ENCODE measurements at places on chromosomes 4 and X. TPM values are rescaled to one million over a fixed set of nuclear protein-coding genes. Genes with fewer than 3 reads are reported as not detected.

GRCh38 chr4:73917081-73917501 lies 47.9 kb downstream of the CXCL1 start:
- no peak overlapping the region for H3K27ac ChIP-seq
- no peaks in the 10 kb centered on the region for H3K36me3 ChIP-seq
- H3K27me3 ChIP-seq, result no peaks in the 10 kb centered on the region
- H3K4me3 ChIP-seq, result no peak overlapping the region
- peaks cover under 1% of the 10 kb centered on the region for H3K4me1 ChIP-seq
- no peak for DNase-seq

- no peak overlapping the region for H3K27ac ChIP-seq
- H3K4me3 ChIP-seq, result no peak overlapping the region
- no peak for DNase-seq
- H3K4me1 ChIP-seq, result no peaks in the 10 kb centered on the region
Observed at GRCh38 chr4:87116231-87116630, 104.2 kb downstream of the KLHL8 start.

GRCh38 chrX:40733706-40734105 lies 1.6 kb downstream of the MED14 start:
- no peaks in the 10 kb centered on the region for H3K4me1 ChIP-seq
- H3K27ac ChIP-seq, result no peak overlapping the region
- peak overlapping the region; percentile 92 for H3K4me3 ChIP-seq
- no peaks in the 10 kb centered on the region for H3K27me3 ChIP-seq
- DNase-seq, result no peak

DNA sequence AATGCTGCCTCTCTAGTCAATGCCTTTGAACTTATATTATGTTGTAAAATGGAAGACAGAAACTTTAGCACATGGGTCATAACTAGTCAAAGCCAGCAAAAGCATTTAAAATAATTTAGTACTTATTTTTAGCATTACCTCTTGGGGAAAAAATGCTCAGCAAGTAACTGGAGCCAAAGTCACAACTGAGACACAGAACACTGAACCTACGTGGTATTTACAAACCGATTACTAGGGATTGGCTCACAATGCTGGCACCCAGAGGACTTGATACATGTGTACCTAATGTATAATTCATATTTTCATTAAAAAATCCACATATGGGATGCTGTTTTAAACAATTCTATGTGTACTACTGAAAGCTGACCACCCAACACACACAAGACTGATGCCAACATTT lies 38.4 kb downstream of the PHKA2 start:
- DNase-seq, result no peak
- H3K4me1 ChIP-seq, result no peaks in the 10 kb centered on the region

DNA sequence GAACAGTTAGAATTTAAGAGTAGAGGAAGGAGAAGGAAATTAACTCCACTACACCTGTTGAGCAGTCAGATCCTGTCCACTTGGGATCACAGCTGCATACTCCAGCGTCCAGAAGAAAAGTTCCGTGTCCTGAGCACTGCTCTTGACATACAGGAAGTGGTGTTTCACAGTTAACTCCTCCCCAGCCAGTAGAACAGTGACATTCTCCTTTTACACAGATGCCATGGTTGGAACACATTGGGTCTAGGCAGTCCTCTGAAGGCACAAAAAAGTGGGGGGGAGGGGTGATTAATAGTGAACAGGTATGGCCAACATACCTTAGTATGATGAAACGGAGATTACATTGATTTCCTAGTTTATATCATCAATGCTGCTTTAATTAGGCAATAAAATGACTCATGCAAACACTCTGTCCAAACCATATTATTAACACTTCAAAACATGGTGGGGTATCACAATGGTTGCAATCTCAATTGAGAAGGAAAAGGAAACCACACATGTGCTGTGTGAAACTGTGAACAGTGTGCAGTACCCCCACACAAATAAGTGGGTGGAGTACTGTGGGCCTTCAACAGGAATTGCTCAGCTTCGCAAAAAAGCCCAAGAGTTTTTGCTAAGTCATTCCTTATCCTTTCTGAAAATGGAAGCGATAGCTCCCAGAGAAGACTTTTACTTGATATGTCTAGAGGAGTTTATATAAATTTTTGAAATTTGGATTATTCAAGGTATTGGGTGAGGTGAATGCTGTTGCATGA lies 295.6 kb downstream of the SH2D1A start:
- H3K4me1 ChIP-seq, result no peaks in the 10 kb centered on the region
- H3K4me3 ChIP-seq, result no peak overlapping the region
- H3K27ac ChIP-seq, result no peak overlapping the region

DNA sequence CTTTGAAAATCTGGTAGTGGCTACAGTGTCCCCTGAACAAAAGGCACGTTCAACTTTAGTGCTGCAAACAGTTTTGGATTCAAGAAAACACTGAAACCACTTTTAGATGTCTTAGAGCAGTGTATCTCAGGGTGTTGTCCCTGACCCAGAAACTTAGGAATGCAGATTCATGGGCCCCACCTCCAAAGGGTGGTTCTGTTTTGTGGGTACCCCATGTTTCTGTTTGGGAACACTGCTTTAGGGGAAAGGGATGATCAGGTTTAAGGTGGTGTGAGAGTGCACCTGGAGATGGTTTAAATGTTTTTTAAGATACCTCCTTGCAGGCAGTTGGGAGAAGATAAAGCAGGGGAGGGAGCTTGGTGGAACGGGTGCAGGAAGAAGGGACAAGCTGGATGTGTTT lies 55.6 kb downstream of the JADE1 start:
- no peak overlapping the region for H3K27ac ChIP-seq
- H3K4me3 ChIP-seq, result no peak overlapping the region
- DNase-seq, result no peak
- peaks cover 15% of the 10 kb centered on the region for H3K4me1 ChIP-seq

DNA sequence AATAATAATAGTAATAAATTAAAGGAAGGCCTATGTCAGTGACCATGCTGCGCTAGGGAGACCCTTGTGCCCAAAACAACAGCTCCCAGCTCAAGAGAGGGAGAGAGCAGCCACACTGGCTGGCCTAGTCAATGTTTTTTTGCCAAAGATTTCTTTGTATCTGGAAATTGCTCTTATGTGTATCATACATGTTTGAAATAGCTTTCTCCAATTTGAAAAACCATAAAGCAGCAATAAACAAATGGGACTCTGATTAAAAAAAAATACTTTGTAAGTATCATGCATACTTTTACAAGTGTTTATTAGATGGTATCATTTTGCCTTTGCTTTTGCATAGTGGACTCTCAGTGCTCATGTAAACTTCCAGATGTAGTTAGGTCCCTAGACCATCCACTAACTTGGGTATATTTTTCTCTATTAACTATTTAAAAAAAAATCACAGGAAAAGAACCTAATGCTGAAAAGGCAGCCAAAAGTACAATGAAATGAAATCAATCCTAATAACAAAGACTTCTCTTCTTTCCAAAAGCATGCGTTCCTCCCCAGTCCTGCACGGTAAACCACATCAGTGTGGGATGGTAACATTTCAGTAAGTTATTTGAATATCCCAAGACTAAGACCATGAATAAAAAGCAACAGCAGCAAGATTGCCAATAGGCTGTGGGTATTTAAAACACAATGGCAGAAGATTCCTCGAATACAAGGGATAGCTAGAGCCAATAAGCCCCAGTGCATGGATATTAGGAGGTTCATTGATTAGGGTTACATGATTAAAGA lies 117.6 kb downstream of the PALLD start:
- no peaks in the 10 kb centered on the region for H3K27me3 ChIP-seq
- DNase-seq, result no peak
- H3K4me1 ChIP-seq, result peaks cover 9% of the 10 kb centered on the region
- H3K27ac ChIP-seq, result no peak overlapping the region
- H3K4me3 ChIP-seq, result no peak overlapping the region

DNA sequence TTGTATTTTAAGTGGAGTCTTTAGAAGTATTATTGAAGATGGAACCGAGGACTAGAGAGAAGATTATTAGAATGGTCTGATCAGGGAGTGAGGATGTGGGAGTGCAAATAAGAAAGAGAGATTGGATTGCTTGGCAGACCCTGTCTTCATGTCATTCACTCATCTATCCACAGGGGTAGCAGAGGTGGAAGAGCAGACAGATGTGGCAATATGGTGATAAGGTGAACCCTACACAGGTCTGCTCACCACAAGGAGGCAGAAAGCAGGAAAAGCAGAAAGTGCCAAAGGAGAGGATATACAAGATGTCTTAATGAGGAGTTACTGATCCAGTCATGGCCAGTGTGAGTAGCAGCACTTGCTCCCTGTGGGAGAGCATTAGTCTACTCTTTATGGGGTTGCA lies 129.4 kb downstream of the MAGEE2 start:
- H3K4me1 ChIP-seq, result no peaks in the 10 kb centered on the region
- H3K4me3 ChIP-seq, result no peak overlapping the region
- H3K36me3 ChIP-seq, result no peaks in the 10 kb centered on the region

DNA sequence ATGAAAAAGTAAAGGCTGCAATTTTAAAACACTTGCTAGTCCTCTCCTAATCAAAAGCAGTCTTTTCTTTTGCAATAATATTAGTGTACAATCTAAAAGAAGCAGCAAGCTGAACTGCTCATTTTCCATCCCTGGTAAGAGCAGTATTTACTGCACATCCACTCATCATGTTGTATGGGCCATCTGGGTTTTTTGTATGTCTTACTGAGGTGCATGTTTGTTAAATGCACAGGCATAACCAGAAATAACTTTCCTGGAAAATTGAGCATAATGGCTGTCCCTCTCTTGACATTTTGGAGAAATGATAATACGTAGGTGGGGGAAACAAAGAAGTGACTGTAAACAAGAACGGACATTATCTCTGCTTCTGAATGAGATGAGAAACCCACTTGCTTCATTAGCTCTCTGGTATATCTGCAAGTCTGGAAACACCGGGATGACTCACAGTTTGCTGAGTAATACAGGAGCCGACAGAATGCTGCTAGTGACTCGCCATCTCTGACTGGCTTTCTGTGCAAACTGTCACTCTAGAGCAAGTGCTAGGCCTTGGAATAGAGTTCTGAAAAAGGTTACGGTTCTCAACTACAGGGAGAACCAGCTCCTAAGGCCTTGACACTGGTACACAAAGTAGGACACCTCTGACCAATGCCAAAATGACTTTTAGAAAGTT lies 85.7 kb upstream of the MTM1 start:
- H3K4me1 ChIP-seq, result no peaks in the 10 kb centered on the region
- no peak for DNase-seq
- H3K4me3 ChIP-seq, result no peak overlapping the region
- H3K27ac ChIP-seq, result no peak overlapping the region

GRCh38 chr4:167883266-167883665 lies 209.1 kb upstream of the ANXA10 start:
- DNase-seq, result no peak
- no peak overlapping the region for H3K4me3 ChIP-seq
- no peak overlapping the region for H3K27ac ChIP-seq
- no peaks in the 10 kb centered on the region for H3K36me3 ChIP-seq
- peaks cover 3% of the 10 kb centered on the region for H3K4me1 ChIP-seq

DNA sequence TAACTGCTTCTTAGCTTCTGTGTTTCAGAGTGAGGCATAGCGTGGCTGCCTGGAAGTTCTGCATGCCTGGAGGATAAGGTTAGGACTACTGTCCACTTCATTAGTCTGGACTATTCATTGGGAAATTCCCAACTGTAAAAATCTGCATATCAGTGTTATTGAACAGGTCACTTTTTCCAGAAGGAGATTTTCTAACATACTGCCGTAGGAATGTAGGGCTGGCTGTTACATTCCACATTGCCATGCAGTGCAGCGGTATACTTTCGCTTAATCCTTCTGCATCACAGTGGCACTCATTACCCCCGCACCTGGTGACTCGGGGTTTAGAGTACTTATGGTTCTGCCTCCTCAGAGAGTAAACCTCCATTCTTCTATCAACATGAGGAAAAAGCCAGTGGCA lies 104.6 kb downstream of the NPFFR2 start:
- peak; percentile 70 for DNase-seq
- no peaks in the 10 kb centered on the region for H3K4me1 ChIP-seq
- no peak overlapping the region for H3K4me3 ChIP-seq
- H3K27me3 ChIP-seq, result no peaks in the 10 kb centered on the region

- H3K27ac ChIP-seq, result no peak overlapping the region
- no peaks in the 10 kb centered on the region for H3K27me3 ChIP-seq
- H3K4me3 ChIP-seq, result no peak overlapping the region
- DNase-seq, result no peak
Observed at GRCh38 chrX:14899607-14900006, 26.4 kb downstream of the MOSPD2 start.

GRCh38 chr4:88477229-88477860 lies 20.4 kb downstream of the HERC5 start:
- H3K4me3 ChIP-seq, result no peak overlapping the region
- H3K27ac ChIP-seq, result no peak overlapping the region
- H3K36me3 ChIP-seq, result no peaks in the 10 kb centered on the region
- no peaks in the 10 kb centered on the region for H3K27me3 ChIP-seq
- DNase-seq, result no peak

DNA sequence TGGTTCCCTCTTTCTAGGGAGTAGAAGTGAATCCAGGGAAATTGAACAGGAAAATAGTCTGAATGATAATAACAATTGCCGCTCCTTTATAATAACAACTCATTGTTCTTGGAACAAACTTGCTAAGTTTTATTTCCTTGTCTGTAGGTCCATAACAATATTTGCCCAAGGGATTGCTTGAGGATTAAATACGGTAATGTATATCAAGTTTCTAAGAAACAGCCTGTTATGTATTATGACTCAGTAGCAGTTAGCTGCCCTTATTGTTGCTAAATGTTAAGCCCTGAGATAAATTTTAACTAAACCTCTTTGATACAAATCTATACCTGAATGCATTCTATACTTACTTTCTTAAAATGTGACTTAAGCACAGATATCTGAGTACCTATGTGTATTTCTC lies 215.9 kb upstream of the AADAT start:
- no peaks in the 10 kb centered on the region for H3K4me1 ChIP-seq
- no peak overlapping the region for H3K4me3 ChIP-seq
- H3K27ac ChIP-seq, result no peak overlapping the region
- H3K27me3 ChIP-seq, result no peaks in the 10 kb centered on the region

CRMP1 gene
- total RNA-seq, result 64.9 TPM

CDKL2 gene
- total RNA-seq, result 0.84 TPM

MAGEA2B gene
- total RNA-seq, result not detected

CTAG1B gene
- total RNA-seq, result not detected

AMER1 gene
- total RNA-seq, result 10.7 TPM

BGN gene
- 2.5 TPM for total RNA-seq

DEFB131A gene
- not detected for total RNA-seq

UGT2B17 gene
- total RNA-seq, result not detected

MAGEE2 gene
- not detected for total RNA-seq

EDA gene
- 59.0 TPM for total RNA-seq
